Esophagus squamous epithelium (tissue), 5 donors: ENCODE measurements at places on chromosomes 6 and 20. TPM values are rescaled to one million over a fixed set of nuclear protein-coding genes. Genes with fewer than 3 reads are reported as not detected.

DNA sequence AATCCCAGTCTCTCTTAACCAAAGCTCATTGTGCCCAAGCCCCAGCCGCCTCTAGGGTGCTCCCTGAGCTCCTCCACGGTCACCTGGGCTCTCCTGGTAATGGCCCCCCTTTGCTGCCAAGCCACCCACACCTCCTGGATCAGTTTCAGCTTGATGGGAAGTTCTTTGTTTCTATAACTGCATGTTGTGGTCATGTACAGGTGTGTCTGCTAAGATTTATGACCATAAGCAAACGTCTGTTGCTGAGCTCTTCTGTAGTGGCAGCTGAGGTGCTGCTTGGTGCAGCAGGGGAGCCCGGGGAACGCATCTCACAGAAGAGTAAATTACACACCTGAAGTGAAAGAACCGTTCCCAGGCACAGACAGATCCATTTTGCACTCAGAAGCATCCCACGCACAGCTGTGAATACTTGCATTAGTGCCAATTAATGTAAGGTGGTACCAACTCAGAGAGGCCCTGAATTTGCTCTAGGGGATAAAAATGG is 194.6 kb upstream of the ARID1B start:
- H3K27ac ChIP-seq = no peak overlapping the region
- no peaks in the 10 kb centered on the region for H3K4me1 ChIP-seq
- DNase-seq = no peak
- no peaks in the 10 kb centered on the region for H3K27me3 ChIP-seq

HLA-DRB1 gene
- total RNA-seq = 68.8 TPM

GRCh38 chr20:38153401-38153800 is 11.7 kb downstream of the TGM2 start:
- no peaks in the 10 kb centered on the region for H3K27me3 ChIP-seq
- peak overlapping the region; percentile 85 for H3K27ac ChIP-seq
- no peaks in the 10 kb centered on the region for H3K36me3 ChIP-seq

- H3K27me3 ChIP-seq = no peaks in the 10 kb centered on the region
- H3K4me3 ChIP-seq = no peak overlapping the region
- H3K4me1 ChIP-seq = peaks cover 11% of the 10 kb centered on the region
- no peaks in the 10 kb centered on the region for H3K36me3 ChIP-seq
- DNase-seq = no peak
Observed at GRCh38 chr20:47859278-47859677, 74.0 kb upstream of the SULF2 start.

GRCh38 chr6:19231878-19232561 is 605.1 kb upstream of the ID4 start:
- no peak overlapping the region for H3K4me3 ChIP-seq
- no peak for DNase-seq
- no peaks in the 10 kb centered on the region for H3K36me3 ChIP-seq
- no peak overlapping the region for H3K27ac ChIP-seq

DNA sequence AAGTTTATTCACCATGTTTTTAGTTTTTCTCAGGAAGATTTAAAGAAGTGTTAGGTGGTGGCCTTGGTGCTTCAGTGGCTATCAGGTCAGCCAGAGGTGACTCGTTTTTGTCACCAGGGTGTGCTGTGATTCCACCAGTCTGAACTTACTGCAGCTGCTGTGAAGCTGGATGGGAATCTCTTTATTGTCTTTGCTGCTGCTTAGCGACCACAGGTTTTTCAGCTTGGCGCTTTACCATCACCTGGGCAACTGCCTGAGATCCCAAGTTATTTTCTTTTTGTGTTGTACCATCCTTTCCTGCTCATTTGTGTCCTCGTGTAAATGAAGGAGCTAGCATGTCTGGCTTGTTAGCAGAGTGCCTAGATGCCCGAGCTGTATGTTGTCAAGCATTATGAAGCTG is 146.9 kb downstream of the MACROD2 start:
- H3K36me3 ChIP-seq = no peaks in the 10 kb centered on the region
- H3K4me1 ChIP-seq = no peaks in the 10 kb centered on the region
- H3K4me3 ChIP-seq = no peak overlapping the region
- no peak for DNase-seq
- H3K27ac ChIP-seq = no peak overlapping the region
- H3K27me3 ChIP-seq = no peaks in the 10 kb centered on the region

DNA sequence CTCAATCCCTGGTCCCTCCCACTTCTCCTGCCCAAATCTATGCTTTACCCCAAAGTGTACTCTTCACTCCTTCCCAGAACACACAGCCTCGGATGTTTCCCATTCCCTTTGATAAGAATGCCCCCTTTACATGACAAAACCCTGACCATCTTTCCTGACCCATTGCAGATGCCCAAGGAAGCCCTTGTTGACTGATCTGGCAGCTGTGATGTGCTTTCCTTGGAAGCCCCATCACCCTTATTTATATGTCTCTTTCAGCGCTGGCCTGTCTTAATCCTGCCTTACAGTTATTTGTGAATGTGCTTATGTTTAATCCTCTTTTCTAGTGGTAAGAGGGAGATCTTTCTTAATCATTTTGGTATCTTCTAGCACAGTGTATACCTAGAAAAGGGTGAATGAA is 523.1 kb downstream of the CD83 start:
- H3K27ac ChIP-seq = no peak overlapping the region
- H3K36me3 ChIP-seq = no peaks in the 10 kb centered on the region
- H3K4me3 ChIP-seq = no peak overlapping the region
- no peaks in the 10 kb centered on the region for H3K27me3 ChIP-seq
- DNase-seq = no peak

MEI4 gene
- total RNA-seq = not detected

GRCh38 chr20:44154521-44155001 is 32.4 kb downstream of the JPH2 start:
- no peak overlapping the region for H3K4me3 ChIP-seq
- H3K27me3 ChIP-seq = no peaks in the 10 kb centered on the region
- H3K27ac ChIP-seq = peak overlapping the region; percentile 84
- no peak for DNase-seq
- no peaks in the 10 kb centered on the region for H3K36me3 ChIP-seq
- H3K4me1 ChIP-seq = peaks cover 19% of the 10 kb centered on the region

AFG1L gene
- total RNA-seq = 3.2 TPM

GRCh38 chr6:2384528-2384927 is 139.1 kb upstream of the GMDS start:
- no peaks in the 10 kb centered on the region for H3K4me1 ChIP-seq
- H3K27me3 ChIP-seq = no peaks in the 10 kb centered on the region
- H3K27ac ChIP-seq = no peak overlapping the region
- DNase-seq = no peak
- no peaks in the 10 kb centered on the region for H3K36me3 ChIP-seq

DNA sequence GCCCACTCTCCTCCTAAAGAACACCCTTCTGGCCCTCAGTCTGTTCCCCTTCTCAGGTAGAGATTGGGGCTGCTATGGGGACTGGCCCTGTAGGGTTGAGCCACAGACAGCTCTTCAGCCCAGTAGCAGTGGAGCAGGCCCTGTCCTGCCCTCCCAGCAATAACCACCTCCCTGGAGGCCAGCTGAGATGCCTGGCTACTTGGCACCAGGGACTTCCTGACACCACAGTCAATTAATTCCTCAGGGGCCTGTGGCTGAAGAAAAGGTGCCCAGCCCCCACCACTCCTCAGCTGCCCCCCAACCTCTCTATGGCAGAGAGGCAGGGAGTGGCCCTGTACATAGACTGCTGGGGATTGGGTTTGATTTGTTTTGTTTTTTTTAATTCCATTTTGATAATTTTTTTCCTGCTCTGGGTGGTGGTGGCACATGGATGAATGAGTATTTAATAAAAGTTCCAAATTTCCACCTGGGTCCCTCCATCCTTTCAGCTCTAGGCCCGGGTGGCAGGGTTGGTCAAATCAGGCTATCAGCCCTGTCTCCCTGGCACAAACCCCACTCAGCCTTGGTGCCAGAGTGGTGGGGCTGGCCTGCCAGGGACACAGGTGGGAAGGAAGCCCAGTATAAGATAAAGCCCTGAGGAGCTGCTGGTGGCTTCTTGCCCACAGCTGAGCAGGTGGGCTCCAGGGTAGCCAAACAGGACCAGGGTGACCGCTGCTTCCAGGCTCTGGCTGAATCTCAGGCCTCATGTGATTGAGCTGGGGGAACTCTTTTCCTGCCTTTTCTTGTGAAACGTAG is 1.9 kb upstream of the DEF6 start:
- H3K36me3 ChIP-seq = peaks cover 58% of the 10 kb centered on the region
- no peak overlapping the region for H3K4me3 ChIP-seq
- no peak overlapping the region for H3K27ac ChIP-seq
- no peaks in the 10 kb centered on the region for H3K27me3 ChIP-seq
- peaks cover 40% of the 10 kb centered on the region for H3K4me1 ChIP-seq
- no peak for DNase-seq
